SIG-M5 (cell line): ENCODE measurements at places on chromosomes 3 and 15.

DNA sequence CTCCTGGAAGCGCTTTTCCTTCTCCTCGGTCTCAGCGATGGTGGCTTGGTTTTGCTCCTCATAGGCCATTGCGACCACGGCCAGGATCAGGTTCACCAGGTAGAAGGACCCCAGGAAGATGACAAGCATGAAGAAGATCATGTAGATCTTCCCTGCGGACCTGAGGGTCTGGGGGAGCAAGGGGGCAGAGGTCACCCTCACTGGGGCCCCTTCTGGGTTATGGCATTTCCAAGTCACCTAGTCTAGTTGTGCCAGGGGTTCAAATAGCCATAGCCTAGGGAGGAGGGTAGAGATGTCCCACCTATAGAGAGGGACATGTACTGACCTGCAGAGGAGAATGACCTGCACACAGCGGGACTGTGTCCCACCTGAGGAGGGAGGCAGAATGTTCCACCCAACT lies 43.5 kb downstream of the SCN5A start:
- DNase-seq, result no peak

GRCh38 chr3:78087134-78087533 lies 1047.2 kb downstream of the ROBO2 start:
- no peak for DNase-seq

- DNase-seq, result no peak
Observed at GRCh38 chr3:36220173-36220572, 160.1 kb upstream of the STAC start.

DNA sequence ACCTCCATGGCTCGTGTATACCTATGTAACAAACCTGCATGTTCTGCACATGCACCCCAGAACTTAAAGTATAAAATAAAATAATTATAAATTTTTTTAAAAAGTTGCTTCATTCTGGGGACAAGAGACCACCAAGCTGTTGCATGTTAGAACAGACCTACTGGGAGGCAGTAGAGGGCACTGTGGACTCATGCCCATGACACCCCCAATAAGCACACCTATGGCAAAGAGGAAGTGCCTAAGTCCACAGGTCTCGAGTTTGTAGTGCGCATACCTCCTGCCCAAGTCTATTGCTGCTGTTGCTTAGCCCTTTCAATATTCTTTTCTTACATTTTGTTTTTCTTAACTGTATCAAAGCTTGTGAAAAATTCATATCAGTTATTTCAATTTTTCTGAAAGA lies 267.9 kb upstream of the THBS1 start:
- no peak for DNase-seq

DNA sequence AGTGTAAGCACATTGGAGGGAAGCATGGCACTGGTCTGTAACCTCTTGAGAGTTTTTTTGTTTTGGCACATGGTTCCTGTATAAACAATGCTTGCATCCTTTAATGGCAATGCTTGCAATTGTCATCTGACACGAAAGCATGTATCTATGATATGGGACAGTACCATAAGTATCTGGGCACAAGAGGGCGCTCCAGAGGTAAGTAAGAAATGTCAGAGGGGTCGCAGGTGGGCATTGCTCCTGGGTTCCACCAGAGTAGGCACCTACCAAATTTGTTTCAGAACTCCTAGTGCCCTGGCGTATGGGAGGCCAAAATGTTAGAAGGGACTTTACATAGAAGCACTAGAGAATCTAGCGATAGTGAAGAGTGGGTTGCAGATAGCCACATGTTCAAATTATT lies 58.7 kb upstream of the BCHE start:
- DNase-seq, result no peak

GRCh38 chr3:113057117-113057516 lies 66.3 kb downstream of the GTPBP8 start:
- no peak for DNase-seq

DNA sequence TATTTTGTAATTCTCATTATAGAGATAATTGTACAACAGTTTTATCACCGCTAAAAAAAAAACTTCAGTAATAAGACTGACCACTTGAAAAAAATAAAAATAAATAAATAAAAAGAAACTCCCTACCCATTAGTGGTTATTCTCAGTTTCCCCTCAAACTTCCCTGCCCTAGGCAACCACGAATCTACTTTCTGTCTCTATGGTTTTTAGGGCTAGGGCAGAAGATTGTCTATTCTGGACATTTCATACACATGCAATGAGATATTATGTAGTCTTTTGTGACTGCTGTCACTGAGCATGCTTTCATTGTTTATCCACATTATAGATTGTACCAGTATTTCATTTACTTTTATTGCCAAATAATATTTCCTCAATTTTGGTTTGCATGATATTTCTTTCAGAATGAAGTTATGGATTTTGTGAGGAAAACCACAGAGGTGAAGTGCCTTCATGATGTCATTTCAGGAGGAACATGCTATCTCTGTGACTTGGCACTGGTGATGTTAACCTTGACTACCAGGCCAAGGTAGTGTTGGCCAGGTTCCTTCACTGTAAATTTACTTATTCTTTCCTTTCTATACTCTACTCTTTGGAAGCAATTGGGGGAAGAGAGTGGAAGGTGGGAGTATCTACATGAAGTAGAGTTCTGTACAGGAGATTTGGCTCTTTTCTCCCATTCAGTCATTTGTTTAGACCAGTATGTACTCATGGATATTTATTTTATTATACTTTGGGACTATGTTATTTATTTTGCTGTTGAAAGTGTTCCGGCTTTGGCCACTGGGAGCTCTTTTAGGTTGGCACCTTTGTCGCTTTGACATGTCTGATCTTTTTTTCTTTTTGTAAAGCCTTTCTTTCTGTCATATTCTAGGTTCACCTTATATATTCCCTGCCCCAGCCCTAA lies 86.3 kb downstream of the GMPS start:
- no peak for DNase-seq

DNA sequence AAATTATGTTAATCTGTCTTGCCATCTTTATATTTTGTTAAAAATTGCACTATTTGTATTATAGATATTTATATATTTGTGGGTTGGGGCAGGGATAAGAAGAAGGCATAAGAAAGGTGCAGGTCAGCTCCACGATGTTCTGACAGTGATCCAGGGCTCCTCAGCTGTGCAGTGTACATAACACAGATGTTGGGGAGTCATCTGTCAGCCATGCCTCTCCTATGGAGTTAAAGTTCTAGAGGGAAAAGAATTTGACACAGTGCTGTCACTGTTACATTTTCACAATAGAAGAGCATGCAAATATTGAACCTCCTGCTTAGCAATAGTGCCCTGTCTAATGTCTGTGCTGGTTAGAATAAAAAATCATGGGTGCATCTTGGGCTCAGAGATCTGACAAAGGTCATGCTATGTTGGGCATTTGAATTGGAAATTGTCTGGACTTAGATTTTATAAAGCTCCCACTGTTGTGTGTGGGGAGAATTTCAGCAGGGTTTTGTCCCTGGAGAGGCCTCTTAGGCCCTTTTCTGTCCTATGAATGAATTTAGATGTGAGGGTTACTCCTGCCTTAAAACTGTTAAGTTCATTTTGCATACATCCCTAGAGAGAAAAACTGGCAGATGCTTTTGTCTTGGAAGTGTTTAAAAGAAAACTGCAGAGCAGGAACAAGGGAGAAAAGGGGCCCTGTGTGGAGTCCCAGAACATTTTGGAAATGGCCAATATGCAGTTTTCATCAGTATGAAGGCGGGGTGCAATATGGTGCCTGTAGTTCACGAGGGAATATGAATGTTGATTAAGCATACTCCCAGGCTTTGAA lies 20.4 kb downstream of the CDIN1 start:
- DNase-seq, result no peak

DNA sequence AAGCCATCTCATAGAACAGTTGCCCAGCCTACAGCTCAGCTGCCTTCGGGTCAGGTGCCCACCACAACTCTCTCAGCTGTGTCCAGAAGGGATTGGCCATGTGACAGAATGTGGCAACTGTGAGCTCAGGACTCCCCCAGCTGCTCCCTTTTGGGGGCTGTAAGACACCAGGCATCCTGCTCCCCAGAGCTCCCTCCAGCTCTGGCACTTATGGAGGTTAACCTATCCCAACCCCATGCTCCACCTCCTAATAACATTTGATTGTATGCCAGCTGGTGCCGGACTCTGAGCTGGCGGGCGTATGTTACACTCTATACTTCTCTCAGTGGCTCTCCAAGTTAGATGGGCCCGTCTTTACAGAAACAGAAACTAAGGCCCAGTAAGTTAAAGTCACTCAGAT lies 222.8 kb downstream of the FAM43A start:
- DNase-seq, result no peak

- DNase-seq, result no peak
Observed at GRCh38 chr15:67253549-67254237, 768 bp downstream of the AAGAB start.

- DNase-seq, result no peak
Observed at GRCh38 chr15:48798319-48798718, 12.6 kb downstream of the CEP152 start.

DNA sequence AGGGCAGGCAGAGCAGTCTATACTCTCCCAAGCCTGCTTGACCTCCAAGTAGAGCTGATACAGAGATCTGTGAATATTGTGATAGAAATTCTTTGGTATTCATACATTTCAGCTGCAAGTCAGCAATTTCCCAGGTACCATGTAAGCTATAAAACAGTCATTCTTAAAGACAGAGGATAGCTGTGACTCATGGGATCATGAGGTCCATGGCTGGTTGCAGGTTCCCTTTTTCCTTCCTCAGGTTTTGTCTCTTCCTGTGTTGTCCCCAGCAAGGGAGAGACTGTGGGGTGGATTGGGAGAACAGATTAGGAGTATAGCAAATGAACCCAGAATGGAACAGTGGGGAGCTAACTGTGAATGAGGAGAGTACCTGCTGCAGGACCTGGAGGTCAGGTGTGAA lies 5.4 kb upstream of the P4HTM start:
- no peak for DNase-seq

DNA sequence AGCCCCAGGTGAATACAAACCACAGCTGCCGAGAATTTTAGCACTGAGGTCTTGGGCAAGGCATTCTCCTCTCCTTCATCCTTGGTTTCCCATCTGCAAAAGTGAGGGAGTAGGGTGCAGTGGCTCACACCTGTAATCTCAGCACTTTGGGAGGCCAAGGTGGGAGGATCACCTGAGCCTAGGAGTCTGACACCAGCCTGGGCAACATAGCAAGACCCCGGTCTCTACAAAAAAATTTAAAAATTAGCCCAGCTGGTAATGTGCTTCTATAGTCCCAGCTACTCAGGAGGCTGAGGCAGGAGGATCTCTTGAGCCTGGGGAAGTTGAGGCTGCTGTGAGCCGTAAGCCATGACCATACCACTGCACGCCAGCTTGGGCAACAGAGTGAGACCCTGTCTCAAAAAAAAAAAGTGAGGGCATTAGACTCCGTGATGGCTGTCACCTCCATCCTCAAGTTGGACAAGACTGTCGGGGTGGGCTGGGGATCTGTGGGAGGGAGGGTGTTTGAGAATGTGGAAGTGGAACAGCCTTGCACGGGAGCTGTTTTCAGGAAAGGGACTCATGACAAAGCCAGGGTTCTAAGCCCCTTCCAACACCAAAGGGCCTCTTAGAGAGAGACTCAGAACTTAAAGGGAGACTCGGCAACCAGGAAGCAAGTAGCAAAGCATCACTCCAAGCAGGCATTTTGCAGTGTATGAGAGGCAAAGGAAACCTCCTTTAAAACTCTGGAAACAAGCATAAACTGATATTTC lies 46.0 kb upstream of the FURIN start:
- DNase-seq, result no peak

GRCh38 chr15:36590838-36591237 lies 11.4 kb downstream of the CDIN1 start:
- no peak for DNase-seq

DNA sequence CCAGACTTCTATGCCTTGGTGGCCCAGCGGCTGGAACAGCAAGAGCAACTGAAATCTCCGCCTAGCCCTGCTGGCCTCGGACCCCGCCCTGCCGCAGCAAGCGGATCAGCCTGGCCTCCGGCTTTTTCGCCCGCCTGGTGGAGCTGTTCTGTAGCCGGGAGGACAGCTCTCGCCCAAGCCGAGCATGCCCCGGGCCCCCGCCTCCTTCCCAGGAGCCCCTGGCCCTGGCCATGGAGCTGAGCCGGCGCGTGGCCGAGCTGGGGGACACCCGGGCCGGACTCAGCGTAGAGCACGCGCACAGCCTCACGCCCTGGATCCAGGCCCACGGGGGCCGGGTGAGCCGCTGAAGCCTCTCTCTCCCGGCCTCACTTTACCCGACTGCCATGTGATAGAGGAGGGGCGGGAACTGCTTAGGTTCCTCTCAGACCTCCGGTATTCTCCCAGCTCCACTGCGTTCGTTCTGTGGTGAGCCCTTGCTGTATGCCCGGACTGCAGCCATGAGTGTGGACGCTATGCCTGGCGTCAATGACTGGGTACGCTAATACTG lies 24.1 kb upstream of the MRPL3 start:
- no peak for DNase-seq

DNA sequence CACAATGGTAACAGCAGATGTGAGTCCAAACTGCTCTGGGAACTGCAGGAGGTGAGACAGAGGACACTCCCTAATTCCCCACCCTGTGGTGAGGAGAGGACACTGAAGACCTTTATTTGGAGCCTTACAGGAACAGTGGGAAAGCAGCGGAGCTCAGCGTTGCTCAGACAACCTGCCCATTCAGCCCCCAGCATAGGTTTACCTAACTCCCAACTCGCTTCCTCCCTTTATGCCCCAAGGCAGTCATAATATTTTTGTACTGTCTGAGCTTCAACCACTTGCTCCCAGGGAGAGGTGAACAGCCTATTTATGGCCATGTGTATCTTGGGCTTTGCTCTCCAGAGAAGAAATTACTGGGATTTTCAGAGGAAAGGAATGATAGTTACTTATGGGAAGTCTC lies 34.1 kb downstream of the SHC4 start:
- DNase-seq, result no peak

DNA sequence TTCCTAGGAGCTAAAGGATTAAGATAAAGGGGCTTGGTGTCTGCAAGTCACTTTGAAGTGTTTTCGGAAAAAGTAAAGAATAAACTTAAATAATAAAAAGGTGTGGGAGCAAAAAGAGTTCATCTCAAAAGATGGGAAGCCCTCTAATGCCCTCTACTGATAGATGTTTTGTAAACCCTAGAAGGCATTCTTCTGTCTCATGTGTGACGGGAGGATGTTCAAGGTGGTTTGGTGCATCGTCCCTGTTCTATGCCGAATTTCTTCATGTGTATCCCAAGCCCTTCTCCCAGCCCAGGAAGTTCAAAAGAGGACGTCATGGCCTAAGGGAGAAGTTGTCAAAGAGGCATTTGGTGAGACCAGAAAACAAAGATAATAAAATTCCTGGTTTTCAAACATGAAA lies 37.2 kb downstream of the CCK start:
- no peak for DNase-seq
